ENCODE measurements at places on chromosomes 5 and 9.

GRCh38 chr5:144844086-144844485, 673.4 kb downstream of the KCTD16 start:
- DNase-seq = no peak

DNA sequence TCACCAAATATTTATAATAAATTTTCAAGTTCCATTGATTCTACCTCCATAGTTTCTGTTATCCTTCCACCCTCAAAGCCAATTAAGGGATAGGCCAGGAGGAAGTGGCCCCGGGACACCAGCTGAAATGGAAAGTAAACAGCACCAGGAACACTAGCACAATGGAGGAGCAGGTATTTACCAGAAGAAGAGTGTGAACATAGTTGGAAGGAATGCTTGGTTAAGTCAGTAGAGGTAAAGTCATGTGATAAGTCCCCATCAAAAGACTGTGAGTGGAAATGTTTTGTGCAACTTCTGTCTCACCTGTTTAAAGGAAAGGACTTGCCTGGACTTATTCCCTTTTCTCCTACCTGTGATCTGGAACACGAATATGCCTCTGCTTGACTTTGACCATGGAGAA, 146.7 kb upstream of the RAI14 start:
- DNase-seq = peak; percentile 26

DNA sequence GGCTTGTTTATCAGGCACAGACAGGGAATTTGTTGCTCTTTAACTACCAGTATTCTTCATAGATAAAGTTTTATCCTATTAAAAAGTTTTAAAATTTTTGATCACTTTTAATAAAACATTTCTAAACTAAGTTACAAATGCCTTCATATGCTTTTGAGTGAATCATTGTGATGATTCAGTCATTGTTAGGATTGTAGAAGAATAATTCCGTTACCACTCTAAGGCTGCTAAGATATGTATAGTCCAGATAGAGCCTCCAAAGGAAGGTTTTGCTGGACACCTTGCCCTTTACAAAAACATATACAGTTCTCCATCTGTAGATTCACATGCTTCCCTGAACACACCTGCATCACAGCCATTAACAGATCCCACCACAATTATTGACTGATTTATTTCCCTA, 233.7 kb downstream of the SPOCK1 start:
- DNase-seq = no peak

- DNase-seq = peak; percentile 60
Observed at GRCh38 chr5:35436400-35437057, 181.1 kb upstream of the SPEF2 start.

- DNase-seq = no peak
Observed at GRCh38 chr5:116090302-116090701, 5.5 kb downstream of the COMMD10 start.

Measured in kidney tubule cell (primary cell).